Testis (tissue), 5 donors: ENCODE measurements at places on chromosomes 5 and 9. TPM values are rescaled to one million over a fixed set of nuclear protein-coding genes. Genes with fewer than 3 reads are reported as not detected.

DNA sequence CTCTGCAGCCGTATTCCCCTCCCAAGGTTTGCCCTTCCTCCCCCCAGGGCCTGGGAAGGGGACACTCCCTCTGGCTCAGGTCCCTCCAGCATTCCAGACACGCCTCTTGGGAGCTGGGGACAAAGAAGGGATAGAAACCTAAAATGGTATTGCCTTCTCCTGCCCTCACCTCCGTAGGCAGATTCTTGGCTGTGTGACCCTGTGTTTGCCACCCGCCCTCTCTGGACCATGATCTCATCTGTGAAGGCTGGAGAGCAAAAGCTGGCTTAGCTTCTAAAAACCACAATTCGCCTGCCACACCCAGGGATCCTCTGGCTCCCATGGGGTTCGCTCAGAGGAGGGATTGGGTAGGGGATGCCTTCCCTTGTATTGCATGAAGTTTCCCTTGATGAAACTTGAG, 7.7 kb downstream of the AQP3 start:
- DNase-seq: no peak

DNA sequence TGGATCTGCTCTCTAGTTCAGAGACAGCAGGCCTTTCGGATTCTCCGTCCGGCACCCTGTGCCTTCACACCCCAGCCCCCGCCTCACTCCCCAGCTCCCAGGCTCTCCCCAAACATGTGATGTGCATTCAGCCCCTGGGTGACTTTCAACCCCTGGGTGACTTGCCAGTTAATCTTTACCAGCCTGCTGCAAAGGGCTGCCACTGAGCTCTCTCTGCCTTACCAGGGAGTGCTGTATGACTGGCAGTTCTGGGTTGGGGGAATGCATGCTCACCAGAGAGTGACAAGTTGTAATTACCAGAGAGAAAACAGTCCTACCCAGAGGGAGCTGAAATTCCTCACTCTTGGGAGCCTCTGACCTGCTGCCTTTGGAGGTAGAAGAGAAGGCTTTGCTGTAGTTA, 4.9 kb upstream of the ADRA1B start:
- DNase-seq: no peak

GRCh38 chr9:131737426-131737825, 2.5 kb downstream of the RAPGEF1 start:
- no peak for DNase-seq

DNA sequence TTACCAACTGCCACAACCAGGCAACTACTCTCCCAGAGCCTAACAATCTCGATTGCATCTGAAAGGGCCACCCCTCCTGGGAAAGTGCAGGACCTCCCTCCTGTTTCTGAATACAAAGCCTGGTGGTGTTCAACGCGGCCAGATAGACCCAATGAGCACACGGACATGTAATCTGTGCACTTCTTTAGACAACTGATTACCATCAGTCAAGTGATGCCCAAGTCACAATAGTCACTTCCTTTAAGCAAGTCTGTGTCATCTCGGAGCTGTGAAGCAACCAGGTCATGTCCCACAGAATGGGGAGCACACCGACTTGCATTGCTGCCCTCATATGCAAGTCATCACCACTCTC, 739 bp downstream of the C9orf72 start:
- peak; percentile 62 for DNase-seq

Gene SLC6A19
- 0.68 TPM for total RNA-seq

DNA sequence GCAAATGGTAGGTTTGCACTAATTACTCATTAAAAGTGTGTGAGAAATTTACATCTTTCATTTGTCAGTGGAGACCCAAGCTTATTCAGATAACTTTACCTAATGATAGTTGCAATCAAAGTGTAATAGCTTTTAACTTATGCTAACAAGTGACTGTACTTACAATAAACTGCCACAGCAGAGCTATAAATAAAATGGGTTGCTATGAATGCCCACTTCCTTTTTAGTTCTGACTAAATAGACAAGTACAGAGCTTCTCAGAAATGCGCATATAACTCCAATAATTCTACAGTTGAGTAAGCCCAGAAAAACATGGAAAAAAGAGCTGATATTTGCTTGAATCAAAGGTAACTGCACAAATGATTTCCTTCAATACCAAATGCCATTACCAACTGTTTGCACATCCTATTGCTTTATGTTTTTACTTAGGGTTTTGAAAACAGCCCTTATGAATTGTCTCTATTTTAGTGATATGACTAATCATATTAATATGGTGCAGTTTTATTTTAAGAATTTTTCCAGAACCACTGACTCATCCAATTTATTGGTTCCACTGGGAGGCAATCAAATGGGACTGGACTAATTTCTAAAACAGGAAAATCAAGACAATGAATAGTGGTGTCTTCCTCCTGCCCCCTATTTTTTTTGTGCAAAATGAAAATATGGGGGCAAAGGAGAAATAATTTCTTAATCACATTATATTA, 84.1 kb downstream of the PPP2R2B start:
- no peak for DNase-seq

DNA sequence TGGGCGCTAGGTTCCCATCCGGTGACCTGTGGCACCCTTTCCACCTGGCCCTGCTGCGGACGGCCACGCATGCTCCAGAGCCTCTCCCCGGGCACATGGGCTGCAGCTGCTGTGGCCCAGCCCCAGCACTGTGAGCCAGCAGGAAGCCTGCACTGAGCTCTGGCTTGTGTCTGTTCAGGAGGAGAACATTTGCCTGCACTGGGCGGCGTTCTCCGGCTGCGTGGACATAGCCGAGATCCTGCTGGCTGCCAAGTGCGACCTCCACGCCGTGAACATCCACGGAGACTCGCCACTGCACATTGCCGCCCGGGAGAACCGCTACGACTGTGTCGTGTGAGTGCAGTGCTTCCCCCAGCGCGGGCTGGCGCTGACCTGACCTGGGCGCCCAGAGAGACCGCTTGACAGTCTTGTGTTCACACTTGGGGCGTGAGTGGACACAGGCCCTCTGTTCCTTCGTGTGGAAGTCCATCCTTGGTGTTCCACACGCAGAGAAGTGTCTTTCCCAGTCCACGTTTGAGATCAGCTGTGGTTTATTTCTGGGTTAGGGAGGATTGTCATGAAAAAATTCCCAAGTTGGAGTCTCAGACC, 66.2 kb upstream of the CACNA1B start:
- DNase-seq: peak; percentile 37

Gene CMBL
- 4.3 TPM for total RNA-seq

Gene RPP25L
- total RNA-seq: 26.8 TPM

DNA sequence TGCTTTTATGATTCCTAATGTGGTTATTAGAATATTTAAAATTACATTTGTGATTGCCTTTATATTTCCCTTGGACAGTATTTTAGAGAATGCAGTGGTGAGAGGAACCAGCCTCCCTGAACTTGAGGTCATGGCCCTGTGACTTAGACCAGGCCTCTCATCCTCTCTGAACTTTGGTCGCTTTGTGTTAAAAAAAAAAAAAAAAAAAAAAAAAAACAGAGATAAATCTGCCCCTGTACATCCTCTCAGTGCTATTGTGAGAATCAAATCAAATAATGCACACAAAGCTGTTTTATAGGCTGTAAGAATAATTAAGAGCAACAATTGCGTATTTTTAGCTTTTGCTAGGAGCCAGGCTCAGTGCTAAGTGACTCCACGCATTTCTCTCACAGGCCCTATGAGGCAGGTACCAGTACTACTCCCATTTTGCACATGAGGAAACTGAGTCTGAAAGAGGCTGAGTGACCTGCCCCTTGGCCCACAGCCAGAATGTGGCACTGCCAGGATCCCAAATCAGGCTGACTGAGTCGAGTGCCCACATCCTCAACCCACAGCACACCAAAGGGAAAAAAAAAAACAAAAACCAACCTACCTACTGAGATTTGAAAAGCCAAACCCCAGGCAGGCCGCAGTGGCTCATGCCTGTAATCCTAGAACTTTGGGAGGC, 110.3 kb upstream of the LARP1 start:
- DNase-seq: no peak

- DNase-seq: no peak
Measured at GRCh38 chr5:22986281-22986680, 133.1 kb upstream of the CDH12 start.

Gene DOK3
- total RNA-seq: 10.7 TPM

- DNase-seq: no peak
Measured at GRCh38 chr9:34458959-34459340, 345 bp downstream of the DNAI1 start.

Gene SLIT3
- total RNA-seq: 7.8 TPM

GRCh38 chr5:81754621-81755020, 3.7 kb upstream of the SSBP2 start:
- DNase-seq: no peak

DNA sequence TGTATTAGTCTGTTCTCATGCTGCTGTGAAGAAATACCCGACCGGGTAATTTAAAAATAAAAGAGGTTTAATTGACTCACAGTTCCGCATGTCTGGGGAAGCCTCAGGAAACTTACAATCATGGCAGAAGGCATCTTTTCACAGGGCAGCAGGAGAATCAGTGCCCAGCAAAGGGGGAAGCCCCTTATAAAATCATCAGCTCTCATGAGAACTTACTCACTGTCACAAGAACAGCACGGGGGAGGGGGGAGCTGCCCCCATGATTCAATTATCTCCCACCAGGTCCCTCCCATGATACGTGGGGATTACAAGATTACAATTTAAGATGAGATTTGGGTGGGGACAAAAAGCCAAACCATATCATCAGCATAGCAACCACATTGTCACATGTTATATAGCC, 102.5 kb downstream of the GPBP1 start:
- DNase-seq: no peak
